ENCODE measurements at places on chromosomes 11 and 22. TPM values are rescaled to one million over a fixed set of nuclear protein-coding genes. Genes with fewer than 3 reads are reported as not detected.

PLEKHA7 gene
- 16.7 TPM for polyA plus RNA-seq

RGL4 gene
- 0.31 TPM for polyA plus RNA-seq

ZNF214 gene
- 3.5 TPM for polyA plus RNA-seq

ARHGAP20 gene
- polyA plus RNA-seq, result 1.1 TPM

ZNF74 gene
- 6.1 TPM for polyA plus RNA-seq

OR8D1 gene
- not detected for polyA plus RNA-seq

RTN4RL2 gene
- polyA plus RNA-seq, result not detected

Measured in ovary (tissue), 10 donors.